ENCODE measurements at places on chromosomes 3 and 15. TPM values are rescaled to one million over a fixed set of nuclear protein-coding genes. Genes with fewer than 3 reads are reported as not detected.

- peak overlapping the region; percentile 6 for H3K27ac ChIP-seq
- peaks cover 44% of the 10 kb centered on the region for H3K4me1 ChIP-seq
- no peak overlapping the region for H3K4me3 ChIP-seq
- no peaks in the 10 kb centered on the region for H3K27me3 ChIP-seq
- DNase-seq, result no peak
Observed at GRCh38 chr15:58475573-58476524, 44.1 kb downstream of the LIPC start.

- no peak overlapping the region for H3K27ac ChIP-seq
- H3K27me3 ChIP-seq, result no peaks in the 10 kb centered on the region
- no peaks in the 10 kb centered on the region for H3K36me3 ChIP-seq
- H3K4me1 ChIP-seq, result peaks cover 3% of the 10 kb centered on the region
Observed at GRCh38 chr3:54897028-54897711, 30.7 kb downstream of the LRTM1 start.

DUOXA1 gene
- 131 TPM for total RNA-seq

GRCh38 chr15:68823561-68823960 is 2.9 kb upstream of the ANP32A start:
- H3K4me3 ChIP-seq, result no peak overlapping the region
- no peaks in the 10 kb centered on the region for H3K36me3 ChIP-seq
- H3K27ac ChIP-seq, result no peak overlapping the region
- peaks cover 14% of the 10 kb centered on the region for H3K4me1 ChIP-seq

CRYGS gene
- total RNA-seq, result 4.0 TPM

GRCh38 chr3:52494445-52494844 is 693 bp upstream of the STAB1 start:
- no peaks in the 10 kb centered on the region for H3K27me3 ChIP-seq
- H3K36me3 ChIP-seq, result peaks cover 39% of the 10 kb centered on the region
- H3K4me3 ChIP-seq, result no peak overlapping the region
- DNase-seq, result no peak
- H3K4me1 ChIP-seq, result peaks cover 90% of the 10 kb centered on the region

GRCh38 chr15:40471105-40471807 is 472 bp downstream of the CHST14 start:
- H3K27ac ChIP-seq, result peak overlapping the region; percentile 94
- no peak for DNase-seq
- no peaks in the 10 kb centered on the region for H3K27me3 ChIP-seq
- H3K4me3 ChIP-seq, result peak overlapping the region; percentile 96
- H3K36me3 ChIP-seq, result peaks cover 8% of the 10 kb centered on the region
- peaks cover 22% of the 10 kb centered on the region for H3K4me1 ChIP-seq

DNA sequence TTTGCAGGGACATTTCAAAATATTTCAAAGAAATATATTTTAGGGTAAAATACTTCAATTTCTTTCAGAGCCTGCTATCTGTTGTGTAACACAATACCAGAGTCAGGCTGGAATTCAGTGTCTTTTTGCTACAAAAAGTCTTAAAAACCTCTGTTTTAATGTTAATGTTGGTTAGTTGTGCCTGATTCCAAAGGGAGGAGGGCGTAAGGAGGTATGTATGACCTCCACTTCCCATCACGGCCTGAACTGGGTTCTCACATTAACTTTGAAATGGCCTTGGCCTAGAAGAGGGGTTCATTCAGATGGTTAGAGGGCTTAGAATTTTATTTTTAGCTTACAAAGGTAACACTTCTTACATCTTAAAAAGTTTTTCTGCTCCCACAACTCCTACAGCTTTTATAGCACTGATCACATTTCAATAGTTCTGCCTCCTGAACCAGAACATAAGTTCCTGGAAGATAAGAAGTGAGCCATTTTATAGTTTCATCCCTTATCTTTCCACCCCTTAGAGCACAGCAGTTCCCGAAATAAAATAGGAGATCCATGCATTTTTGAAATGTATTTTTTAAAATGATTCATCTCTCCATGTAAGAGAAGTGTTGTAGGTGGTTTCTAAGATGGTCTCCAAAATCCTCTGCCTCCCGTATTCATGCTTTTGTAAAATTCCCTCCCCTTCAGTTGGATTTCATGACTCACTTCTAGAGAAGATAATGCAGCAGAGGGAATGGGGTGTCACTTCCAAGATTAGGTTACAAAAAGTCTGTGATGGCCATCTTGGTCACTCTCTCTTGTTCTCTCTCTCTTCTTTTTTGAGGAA is 543.1 kb upstream of the NECTIN3 start:
- H3K27me3 ChIP-seq, result no peaks in the 10 kb centered on the region
- DNase-seq, result no peak
- no peaks in the 10 kb centered on the region for H3K36me3 ChIP-seq
- no peak overlapping the region for H3K4me3 ChIP-seq

DNA sequence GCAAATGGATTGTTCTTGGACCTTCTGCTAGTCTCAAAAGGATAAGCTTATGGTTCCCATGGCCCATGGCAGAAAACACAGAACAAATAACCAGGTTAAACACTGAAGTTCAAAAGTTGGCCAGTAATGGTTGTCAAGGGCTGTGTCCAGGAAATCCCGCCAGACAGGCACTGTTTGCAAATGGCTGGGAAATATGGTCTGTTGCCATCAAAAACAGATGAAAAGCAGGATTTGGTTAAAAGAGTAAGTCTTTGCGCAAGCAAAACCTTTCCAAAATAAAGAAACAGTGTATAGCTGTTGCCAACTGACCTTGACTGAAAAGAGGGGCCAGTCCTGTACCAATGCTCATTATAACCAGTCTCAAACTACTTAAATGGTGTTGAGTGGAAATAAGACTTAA is 58.6 kb downstream of the WWTR1 start:
- H3K36me3 ChIP-seq, result no peaks in the 10 kb centered on the region
- no peak overlapping the region for H3K4me3 ChIP-seq
- no peak overlapping the region for H3K27ac ChIP-seq
- peaks cover 49% of the 10 kb centered on the region for H3K4me1 ChIP-seq

GRCh38 chr3:127573912-127574311 is 16.6 kb downstream of the TPRA1 start:
- H3K4me3 ChIP-seq, result no peak overlapping the region
- peaks cover 12% of the 10 kb centered on the region for H3K4me1 ChIP-seq
- no peak overlapping the region for H3K27ac ChIP-seq
- H3K27me3 ChIP-seq, result no peaks in the 10 kb centered on the region
- no peak for DNase-seq

DNA sequence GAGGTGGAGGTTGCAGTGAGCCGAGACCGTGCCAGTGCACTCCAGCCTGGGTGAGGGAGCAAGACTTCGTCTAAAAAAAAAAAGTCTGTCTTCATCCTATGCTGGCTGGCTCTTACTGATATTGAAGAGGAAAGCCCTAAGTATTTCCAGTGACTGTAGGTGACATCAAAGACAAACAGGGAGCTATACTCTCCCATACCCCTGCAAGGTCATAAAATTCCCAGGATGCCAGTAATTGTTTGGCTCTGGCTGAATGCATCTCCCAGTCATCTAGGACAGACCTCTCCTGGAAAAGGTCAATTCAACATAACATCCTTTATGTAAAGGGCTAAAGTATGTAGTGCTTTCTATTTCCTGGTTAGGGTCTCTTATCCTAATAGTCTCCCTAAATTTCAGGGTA is 8.0 kb downstream of the ZBBX start:
- H3K27me3 ChIP-seq, result no peaks in the 10 kb centered on the region
- no peak overlapping the region for H3K27ac ChIP-seq
- no peaks in the 10 kb centered on the region for H3K36me3 ChIP-seq

DNA sequence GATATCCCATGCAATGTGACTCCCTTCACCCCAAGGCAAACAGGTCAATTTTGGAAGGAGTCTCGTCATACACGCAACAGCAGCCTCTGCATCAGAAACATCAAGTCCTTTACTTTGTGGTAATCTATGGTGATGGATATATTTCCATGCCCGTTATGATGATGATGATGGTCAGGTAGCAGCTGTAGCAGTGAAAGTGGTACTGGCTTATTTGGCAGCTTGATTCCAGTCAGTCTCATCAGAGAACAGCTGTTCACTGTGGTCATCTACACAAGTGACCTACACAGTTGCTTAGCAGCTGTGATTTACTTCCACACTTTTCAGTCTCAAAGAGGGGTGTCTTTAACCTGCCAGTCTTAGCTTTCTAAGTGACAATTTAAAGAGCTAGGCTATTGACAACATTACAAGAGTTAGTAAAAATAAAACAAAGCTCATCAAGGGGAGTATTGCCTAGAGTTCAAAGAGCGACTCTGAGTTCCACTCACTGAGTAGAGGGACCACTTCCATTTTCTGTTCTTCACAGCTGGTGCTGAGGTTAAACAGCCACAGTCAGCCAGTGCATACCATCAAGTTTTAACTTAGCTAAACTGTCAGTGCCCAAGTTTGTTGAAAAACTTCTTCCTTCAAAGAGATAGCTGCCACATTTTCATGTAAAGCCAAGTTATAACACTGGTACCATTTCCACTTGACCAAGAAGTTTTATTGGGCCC is 587.4 kb upstream of the KCNMB2 start:
- no peaks in the 10 kb centered on the region for H3K4me1 ChIP-seq
- H3K36me3 ChIP-seq, result no peaks in the 10 kb centered on the region
- H3K4me3 ChIP-seq, result no peak overlapping the region

- H3K27ac ChIP-seq, result no peak overlapping the region
- no peaks in the 10 kb centered on the region for H3K36me3 ChIP-seq
- no peaks in the 10 kb centered on the region for H3K4me1 ChIP-seq
- no peak for DNase-seq
- no peaks in the 10 kb centered on the region for H3K27me3 ChIP-seq
Observed at GRCh38 chr15:26260517-26261133, 397.5 kb upstream of the ATP10A start.

DNA sequence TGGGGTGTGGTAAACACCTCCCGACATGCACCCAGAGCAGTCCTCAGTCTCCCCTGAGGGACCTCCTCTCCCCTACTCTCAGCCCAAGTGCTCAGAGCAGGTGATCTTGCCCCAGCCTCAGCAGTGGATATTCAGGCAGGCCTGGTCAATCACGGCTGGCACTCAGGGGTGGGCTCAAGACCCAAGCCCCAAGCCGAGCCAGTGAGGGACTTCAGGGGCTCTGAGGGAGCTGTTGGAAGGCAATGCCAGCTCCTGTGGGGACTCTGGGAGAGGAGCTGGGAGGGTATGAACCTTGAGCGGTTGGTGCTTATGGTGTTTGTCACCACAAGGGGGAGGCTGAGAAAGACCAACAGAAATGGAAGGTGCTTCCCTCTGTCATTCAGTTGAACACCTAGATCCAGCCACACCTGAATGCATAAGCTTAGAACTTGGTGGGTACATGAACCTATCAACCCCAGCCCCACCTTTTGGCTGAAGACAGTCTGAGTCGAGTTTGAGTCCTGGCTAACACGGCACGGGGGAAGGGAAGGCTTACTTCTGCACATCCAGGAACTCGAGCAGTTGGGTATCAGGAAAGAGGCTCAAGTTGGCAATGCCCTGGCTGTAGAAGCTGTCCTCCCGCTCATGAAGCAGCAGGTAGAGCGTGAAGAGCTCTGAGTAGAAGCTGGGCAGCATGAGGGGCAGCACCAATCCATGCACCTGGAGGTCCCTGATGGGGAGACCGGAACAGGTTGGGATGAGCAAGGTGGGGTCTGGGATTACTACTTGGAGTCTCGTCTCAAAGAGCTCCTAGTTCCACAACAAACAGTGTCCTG is 19.2 kb downstream of the ALS2CL start:
- H3K36me3 ChIP-seq, result peaks cover 51% of the 10 kb centered on the region
- H3K4me1 ChIP-seq, result no peaks in the 10 kb centered on the region
- no peak overlapping the region for H3K27ac ChIP-seq
- DNase-seq, result peak; percentile 26

- no peak overlapping the region for H3K4me3 ChIP-seq
- no peak overlapping the region for H3K27ac ChIP-seq
- DNase-seq, result no peak
- H3K36me3 ChIP-seq, result peaks cover 10% of the 10 kb centered on the region
- H3K27me3 ChIP-seq, result no peaks in the 10 kb centered on the region
Observed at GRCh38 chr15:51536965-51537574, 85.5 kb downstream of the DMXL2 start.

DNA sequence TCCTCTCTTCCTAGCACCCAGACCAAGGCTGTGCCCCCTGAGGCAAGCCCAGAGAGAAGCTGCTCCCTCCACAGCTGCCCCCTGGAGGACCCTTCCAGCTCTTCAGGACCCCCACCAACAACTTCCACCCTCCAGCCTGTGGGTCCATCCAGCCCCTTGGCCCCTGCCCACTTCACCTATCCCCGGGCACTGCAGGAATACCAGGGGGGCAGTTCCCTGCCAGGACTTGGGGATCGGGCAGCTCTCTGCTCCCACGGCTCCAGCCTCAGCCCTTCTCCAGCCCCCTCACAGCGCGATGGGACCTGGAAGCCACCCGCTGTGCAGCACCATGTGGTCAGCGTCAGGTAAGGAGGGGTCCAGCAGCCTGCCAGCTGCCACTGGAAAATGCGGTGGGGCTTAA is 5.6 kb downstream of the DISP2 start:
- no peak for DNase-seq
- H3K27me3 ChIP-seq, result no peaks in the 10 kb centered on the region
- H3K4me1 ChIP-seq, result peaks cover 26% of the 10 kb centered on the region
- no peak overlapping the region for H3K4me3 ChIP-seq
- no peak overlapping the region for H3K27ac ChIP-seq

NEK10 gene
- 9.4 TPM for total RNA-seq

GRCh38 chr3:98008855-98009254 is 26.3 kb downstream of the GABRR3 start:
- no peak overlapping the region for H3K4me3 ChIP-seq
- no peak overlapping the region for H3K27ac ChIP-seq
- no peaks in the 10 kb centered on the region for H3K27me3 ChIP-seq
- H3K36me3 ChIP-seq, result no peaks in the 10 kb centered on the region

DNA sequence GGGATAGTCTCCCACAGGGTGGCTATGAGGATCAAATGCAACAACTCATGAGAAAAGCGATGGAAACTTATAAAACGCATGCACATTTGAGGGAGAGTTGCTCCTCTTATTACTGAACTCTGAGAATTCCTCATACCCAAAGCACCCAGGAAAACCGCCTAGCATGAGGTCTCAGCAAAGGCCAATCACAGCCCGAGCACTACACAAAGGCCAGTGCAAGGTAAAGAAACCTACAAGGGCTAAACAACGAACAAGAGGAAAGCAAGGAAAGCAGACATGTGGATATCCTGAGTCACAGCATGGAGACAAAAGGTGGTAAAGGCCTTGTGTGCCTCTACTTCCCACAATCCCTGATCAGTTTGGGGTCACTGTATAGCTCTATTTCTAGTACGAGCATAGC is 7.1 kb downstream of the RAB43 start:
- H3K27ac ChIP-seq, result no peak overlapping the region
- H3K4me1 ChIP-seq, result peaks cover 62% of the 10 kb centered on the region
- H3K27me3 ChIP-seq, result no peaks in the 10 kb centered on the region

DNA sequence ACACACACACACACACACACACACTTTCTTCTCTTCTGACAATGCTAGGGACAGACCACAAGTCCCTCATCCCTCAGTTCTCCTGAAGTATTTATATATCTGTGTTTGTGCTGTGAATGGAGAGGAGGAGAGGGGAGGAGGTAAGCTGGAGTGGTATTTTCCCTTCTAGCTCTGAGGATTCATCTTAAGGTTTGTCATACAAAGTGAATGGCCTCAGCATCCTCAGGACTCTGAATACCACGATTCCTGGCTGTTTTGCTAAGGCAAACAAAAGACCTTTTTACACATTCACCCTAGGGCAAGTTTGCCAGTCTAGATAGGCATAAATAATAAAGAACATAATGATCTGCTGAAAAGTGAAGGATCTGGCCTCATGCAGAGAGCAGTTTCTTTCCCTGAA is 65.7 kb upstream of the CHMP2B start:
- no peak overlapping the region for H3K27ac ChIP-seq
- DNase-seq, result no peak
- no peak overlapping the region for H3K4me3 ChIP-seq
- H3K36me3 ChIP-seq, result no peaks in the 10 kb centered on the region
- H3K4me1 ChIP-seq, result no peaks in the 10 kb centered on the region

EPHA6 gene
- 0.53 TPM for total RNA-seq

SENP8 gene
- total RNA-seq, result 3.6 TPM
